ENCODE measurements at places on chromosomes 1 and 21.

- DNase-seq = no peak
Measured at GRCh38 chr1:48251323-48251722, 28.8 kb downstream of the SLC5A9 start.

DNA sequence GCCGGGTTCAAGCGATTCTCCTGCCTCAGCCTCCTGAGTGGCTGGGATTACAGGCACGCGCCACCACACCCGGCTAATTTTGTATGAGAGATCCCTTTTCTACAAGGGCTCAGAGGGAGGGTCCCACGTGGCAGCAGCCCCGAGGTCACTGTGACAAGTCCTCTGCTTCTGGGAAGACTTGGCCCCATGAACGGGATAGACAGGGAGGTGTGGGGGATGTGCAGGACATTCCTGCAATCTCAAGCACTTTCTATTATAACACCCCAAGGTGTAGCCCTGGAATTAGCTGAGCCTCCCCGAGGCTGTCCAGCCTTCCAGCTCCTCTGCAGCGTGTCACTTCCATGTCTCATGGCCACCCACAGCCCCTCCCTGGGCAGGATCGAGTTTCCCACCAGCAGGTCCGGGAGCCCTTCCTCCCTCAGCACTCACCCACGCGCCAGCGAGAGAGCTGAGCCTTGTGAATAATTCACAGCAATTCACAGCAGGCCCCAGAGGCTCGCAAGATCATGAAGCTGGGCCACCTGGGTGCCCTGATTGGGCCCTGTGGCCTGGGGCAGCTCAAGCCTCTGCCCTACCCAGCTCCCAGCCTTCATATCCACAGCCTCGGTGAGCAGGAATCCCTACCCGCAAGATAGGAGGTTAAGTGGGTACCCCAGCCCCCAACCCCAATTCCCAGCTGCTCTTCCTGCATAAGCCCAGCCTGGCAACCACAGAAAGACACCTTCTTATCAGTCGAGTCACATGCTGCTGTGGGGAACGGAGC, 22.8 kb upstream of the RNU1-4 start:
- peak; percentile 37 for DNase-seq

DNA sequence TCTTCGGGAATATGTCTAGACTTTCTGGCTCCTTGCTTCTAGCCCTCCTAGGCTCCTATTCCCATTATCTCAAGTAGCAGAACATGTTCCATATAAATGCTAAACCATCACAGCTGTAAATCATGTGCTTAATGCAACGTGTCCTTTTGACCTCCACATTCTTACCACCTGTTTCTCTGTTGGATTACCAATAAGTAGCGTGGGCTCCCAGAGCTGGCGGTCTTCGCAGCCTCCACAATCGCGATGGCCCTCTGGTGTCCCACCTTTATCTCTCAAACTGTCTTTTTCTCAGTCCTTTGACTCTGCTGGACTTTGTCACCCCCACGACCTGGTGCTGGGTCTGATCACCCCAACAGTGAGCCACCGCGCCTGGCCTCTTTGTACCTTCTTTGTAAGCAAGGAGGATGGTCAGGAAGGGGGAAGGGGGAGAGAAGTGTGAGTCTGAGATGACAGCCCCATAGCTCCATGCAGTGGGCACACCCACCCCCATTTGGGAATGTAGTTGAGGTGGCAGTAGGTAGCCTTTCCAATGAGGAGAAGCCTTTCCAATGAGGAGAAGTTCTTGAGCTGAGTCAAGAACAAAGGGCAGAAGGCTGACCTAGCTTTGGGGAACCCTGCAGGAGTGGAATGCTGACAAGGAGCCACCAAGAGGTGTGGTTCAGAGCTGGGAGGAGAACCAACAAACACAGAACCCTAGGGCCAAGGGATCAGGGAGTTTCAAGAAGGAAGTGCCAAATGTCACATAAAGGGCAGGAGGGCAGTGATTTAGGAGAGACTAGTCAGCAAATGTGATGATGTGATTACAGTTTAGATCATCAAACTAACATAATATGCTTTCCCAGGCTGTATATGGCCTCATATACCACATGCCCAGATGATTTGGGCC, 14.2 kb downstream of the TRAF5 start:
- no peak for DNase-seq

DNA sequence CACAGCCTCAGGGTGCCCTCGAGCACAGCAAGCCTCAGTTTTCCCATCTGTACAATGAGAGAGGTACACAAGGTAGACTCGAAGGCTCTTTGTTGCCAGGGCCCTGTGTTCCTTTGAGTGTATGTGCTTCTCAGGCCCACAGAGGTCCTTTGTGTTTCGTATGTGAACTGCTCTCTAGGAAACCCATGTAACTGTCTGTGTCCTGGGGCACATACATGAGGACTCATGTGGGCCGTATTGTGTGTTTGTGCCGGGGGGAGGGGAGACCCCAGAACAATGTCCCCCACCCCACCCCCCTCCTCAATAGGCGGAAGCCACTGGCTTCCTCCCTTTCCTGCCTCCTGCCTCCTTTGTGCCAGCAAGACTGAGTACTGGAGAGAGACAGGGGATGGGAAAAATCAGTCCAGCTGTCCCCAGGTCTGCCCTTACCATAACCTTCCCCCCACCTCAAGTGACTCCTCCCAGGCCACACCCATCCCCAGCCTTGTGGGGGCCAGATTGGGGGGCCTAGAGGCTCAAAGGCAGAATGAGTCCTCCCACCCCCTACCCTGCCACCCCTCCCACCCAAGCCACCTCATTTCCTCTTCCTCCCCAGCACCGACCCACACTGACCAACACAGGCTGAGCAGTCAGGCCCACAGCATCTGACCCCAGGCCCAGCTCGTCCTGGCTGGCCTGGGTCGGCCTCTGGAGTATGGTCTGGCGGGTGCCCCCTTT, at the start of gene TIE1:
TSS of gene TIE1 (plus strand) at position 605 of the 717 bp plus-strand sequence. CDS start at position 695, 90 bp downstream.
- no peak for DNase-seq

DNA sequence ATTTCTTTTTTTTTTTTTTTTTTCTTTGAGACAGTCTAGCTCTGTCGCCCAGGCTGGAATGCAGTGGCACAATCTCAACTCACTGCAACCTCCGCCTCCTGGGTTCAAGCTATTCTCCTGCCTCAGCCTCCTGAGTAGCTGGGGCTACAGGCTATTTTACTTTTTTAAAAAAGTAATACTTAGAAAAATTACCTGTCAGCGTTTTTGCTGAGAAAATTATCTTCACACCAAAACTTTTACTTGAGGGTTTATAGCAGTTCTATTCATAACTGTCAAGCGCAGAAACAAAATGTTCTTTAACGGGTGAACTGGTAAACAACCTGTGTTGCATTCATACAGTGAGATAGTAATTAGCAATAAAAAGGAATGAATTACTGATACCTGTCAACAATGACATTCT, 1.5 kb upstream of the SLC25A24 start:
- DNase-seq = no peak

DNA sequence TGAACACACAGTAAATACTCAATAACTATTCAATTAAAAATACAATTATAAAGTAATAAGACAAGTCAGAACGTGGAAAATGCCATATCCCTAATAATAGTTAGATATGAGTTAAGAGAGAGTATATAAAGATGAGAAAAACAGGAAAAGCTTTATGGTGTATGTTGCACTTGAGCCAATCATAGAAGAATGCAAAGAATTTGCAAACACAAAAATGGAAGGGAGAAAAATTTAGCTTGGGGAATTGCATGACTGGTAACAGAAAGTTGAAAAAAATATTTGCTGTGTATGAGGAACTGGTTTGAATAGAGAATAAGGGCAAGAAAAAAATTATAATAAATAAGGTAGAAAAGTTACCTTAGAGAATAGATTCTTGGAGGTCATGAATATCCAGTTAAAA, 739.6 kb upstream of the CXADR start:
- no peak for DNase-seq

DNA sequence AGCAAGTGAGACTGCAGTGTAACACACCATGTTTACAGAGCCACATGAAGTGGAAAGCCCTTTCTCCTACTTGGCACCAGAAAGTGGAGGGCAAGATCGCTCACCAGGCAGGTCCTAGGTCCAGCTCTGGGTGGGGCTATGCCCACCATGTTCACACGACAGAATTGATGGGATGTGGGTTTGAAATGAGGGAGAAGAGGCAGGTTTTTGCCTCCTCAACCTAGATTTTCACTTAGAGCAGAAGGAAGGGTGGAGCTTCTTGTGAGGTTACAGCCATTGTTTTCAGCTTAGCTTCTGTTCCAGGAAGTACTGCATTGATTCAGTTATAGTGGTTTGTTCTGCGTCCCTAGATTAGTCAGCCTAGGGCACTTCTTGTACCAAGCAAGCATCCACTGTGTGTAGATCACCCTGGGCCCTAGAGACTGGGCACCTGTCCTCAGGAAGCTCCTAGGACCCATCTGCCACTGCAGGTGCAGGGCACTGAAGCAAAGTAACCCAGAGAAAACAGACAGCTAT, 2.3 kb downstream of the CD53 start:
- no peak for DNase-seq

- DNase-seq = peak; percentile 86
Measured at GRCh38 chr1:237799762-237800474, 90.8 kb downstream of the ZP4 start.

GRCh38 chr1:150720703-150721102, at the start of gene HORMAD1:
TSS of gene HORMAD1 (minus strand) at chr1:150720895. CDS start at chr1:150719505, 1,390 bp downstream.
- DNase-seq = no peak

DNA sequence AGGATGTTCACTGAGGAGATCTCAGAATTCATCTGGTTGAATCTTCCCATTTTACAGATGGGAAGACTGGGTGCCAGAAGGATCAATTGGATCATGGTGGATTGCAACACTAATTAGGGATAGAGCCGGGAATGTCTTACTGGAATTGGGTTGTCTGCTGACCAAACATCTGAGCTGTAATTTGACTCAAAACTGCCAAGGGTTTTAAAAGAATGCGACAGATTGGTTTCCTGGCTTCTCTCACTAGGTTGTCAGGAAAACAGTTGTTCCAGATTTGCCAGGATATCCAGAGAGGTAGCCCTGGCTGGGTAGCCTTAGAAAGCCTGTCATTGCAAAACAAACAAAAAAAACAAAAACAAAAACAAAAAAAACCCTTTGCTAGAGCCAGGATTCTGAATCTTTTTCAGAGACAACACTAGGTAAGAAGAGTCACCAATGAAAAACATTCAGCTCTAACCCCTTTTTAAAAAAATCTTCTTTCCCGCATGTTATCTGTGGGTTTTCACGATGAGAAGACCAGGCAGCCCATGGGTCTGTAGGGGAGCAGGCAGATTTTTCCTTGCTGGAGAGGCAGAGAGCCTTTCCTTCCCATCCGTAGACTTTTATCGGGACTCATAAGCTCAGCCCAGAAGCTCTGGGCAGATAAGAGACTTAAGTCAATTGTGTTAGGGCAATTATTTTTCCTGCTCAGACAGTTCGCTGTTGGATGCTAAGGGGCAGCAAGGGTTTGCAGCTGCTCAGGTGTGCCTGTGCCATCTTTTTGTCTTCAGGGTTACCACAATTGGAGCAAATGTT, 418.9 kb downstream of the PRDM2 start:
- no peak for DNase-seq

DNA sequence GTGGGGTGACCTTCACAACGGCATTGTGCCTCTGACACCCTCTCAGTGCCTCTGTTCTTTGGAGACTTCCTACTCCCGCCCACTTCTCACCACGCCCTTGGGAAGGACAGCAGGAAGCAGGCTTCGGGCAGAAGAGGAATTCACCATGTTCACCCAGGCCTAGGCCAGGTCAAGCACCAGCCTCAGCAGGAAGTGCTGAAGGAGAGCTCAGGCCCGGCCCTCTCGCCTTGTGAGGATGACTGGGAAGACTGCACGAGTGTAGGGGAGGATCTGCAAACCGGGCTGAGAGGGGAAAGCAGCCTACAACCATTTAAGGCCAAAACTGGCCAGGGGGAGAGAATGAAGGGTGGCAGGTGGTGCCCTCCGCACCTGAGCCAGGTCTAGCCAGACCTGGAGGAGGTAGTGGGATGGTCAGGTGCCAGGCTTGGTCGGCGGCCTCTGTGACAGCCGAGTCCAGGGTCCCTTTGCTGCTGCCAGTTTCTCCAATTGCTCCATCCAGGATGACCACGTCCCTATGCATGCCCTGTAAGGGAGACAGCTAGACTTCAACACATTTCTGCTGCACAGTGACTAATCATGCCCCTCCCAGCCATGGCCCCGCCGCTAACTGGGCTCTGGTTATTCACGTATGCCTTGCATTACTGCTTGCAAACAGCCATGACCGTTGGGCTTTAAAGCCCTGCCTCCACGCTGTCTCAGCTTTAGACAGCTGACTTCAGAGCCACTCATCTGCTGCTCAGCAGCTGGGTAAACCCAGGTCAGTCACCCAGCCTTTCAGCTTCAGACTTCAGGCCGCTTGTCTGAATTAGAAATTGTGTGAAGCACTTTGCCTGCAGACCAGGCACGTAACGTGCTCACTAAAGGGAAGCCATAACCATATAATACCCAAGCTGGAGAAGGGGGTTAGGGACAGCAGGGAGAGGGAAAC, 8.9 kb downstream of the MRTO4 start:
- DNase-seq = no peak

DNA sequence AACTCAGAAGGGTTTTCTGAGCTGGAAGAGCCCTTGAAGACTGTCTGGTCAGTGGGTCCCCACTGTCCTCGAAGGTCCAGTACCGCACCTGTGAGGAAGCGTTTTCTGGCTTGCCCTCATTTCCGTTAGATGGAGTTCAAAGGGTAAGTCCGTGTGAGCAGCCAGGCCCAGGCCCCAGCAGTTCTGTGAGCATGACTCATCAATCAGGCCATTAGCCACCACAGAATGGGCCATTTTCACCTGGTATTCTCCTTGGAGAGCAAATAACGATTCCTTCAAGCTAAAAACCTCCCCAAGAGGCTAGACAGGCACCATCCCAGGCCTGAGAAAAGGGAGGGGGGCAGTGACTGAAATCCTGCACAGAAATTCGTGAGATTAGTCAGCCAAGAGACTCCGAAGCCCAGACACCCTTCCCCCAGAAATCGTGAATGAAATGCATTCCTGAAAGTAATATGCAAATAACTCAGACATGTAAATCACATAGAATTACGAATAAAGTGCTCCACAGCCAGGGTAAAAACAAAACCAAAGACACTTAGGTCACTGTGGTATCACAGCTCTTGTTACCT, 66.0 kb downstream of the BCAR3 start:
- no peak for DNase-seq

DNA sequence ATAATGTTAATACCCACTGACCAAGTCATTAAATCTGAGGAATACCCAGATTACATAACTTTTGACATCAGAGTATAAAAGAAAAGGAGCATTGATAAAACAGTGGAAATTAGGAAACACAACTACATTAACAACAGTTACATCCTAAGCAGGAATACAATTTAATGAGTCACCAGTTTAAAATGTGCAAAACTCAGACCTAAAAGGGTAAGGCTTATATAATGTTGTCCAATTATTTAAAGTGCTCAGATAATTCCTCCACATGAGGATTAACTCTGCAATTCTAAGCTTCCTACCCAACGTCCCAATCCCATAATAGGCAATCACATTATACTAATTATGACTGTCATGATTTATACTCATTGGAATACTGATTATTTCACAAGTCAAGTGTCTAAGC, 50.5 kb downstream of the ABL2 start:
- no peak for DNase-seq

GRCh38 chr1:247331172-247331524, 519 bp downstream of the ZNF496 start:
- peak; percentile 87 for DNase-seq

DNA sequence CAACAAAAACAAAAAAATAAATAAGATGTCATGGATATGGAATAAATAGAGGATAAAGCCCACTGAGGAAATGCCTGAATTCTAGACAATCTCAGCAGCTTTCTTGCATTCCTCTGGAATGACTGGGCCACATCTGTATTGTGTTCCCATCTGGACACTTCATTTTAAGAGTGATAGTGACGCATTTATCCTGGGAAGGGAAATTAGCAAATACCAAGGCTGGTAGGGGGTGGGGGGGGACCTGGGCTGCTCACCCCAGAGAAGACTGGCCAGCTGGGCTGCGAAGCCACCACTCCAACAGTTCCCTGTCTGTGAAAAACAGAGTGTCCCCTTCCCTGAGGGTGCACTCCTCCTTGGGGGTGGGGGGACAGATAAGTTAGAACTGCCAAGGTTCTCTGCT, 106.3 kb downstream of the HIVEP3 start:
- DNase-seq = no peak

Data from iPS-NIHi11 (cell line).